Cortex of kidney (tissue), 1 donor: ENCODE measurements at places on chromosomes 11 and 22.

DNA sequence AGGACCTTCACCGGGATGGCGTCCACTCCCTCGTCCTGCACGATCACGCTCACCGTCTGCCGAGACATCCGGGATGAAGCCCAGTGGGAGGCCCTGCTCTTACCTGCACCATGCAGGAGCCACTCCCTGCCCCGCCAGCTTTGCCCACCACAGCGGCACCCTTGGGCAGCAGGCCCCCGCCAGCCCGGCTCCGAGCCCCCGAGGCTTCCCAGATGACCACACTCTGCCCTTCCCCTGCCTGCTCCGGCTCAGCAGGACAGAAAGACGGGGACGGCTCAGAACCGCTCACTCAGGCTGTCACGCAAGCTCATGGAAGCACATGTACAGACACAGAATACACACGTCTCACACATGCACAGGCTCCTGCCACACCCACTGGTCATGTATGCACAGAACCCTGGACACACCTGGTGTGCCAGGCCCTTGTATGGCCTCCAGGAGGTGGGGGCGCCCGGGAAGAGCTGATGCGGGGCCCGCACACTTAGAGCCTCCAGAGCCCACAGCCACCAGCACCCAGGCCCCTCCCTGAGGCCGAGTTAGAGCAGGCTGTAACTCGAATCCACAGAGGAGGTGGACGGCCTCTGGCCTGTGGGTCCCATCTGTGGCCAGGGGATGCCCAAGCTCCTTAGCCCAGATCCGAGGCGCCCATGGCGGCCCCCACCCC, 8.9 kb upstream of the MAPK11 start:
- no peak for DNase-seq

GRCh38 chr11:118260353-118260752, 3.7 kb downstream of the MPZL2 start:
- no peak for DNase-seq

- DNase-seq, result no peak
Observed at GRCh38 chr22:49509016-49509415, 318.7 kb downstream of the BRD1 start.

DNA sequence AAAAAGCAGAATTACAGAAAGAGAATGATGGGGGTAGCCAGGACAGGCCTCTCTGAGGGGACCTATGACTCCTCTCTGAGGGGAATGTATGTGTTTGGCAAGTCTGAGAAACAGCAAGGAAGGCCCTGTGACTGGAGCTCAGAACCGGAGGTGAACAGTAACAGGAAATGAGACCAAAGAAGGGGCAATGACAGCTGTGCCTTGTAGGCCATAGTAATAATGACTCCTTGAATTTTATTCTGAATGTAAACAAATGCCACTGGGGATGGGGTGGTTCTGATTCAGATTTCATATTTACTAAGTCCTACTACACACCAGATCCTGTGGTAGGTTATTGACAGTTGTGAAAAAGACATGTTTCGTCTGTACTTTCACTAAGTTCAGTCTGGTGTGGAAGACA, 52.8 kb upstream of the APOA1 start:
- DNase-seq, result no peak

- DNase-seq, result no peak
Observed at GRCh38 chr11:44072757-44073658, 6.9 kb downstream of the ACCS start.

- DNase-seq, result no peak
Observed at GRCh38 chr11:280706-281485, 2.7 kb downstream of the NLRP6 start.

- no peak for DNase-seq
Observed at GRCh38 chr11:23976841-23977271, 520.0 kb upstream of the LUZP2 start.

- DNase-seq, result no peak
Observed at GRCh38 chr11:209275-210121, 2.0 kb downstream of the RIC8A start.

DNA sequence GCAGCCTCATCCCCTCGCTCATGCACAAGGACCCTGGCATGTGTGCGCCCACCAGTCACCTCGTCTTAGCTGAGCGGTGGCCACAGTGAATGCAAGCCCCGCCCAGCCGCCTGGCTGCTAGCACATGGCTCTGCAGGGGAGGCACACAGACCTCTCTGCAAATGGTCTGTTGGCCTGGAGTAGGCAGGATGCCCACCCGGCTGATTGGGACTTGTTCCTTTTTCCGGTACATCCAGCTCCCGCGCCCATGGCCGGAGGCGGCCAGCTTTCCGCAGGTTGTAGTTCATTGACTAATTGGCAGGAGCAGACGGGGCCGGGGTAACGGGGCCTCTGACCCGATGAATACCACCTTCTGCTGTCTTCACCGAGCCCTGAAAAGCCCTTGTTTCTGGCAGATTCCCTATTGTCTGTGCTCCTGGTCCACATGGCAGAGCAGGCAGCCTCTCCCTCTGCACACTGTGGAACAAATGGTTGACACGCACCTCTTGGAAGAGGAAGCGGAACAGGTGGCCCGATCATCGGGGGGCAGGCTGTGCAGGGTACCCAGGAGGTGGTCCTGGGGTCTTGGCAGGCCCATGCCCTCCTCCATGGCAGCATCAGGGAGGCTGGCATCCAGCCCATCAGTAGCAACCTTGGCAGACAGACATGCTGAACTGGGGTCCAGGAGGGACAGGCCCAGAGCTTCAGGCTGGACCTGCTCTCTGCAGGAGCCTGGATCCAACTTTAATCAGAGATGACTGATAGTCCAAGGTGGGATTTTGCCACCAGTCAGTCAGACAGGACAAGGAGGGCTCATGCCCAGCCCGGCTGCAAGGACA, 1512.0 kb downstream of the BRD1 start:
- DNase-seq, result no peak

GRCh38 chr11:125587480-125587879, 5.2 kb upstream of the STT3A start:
- no peak for DNase-seq

GRCh38 chr11:116108161-116108560, 603.9 kb upstream of the CADM1 start:
- no peak for DNase-seq

GRCh38 chr11:125273519-125274000, 109.0 kb downstream of the PKNOX2 start:
- DNase-seq, result no peak

GRCh38 chr11:111093061-111093460, 152.5 kb upstream of the POU2AF2 start:
- DNase-seq, result no peak

- no peak for DNase-seq
Observed at GRCh38 chr11:131334601-131335000, 35.8 kb upstream of the NTM start.

DNA sequence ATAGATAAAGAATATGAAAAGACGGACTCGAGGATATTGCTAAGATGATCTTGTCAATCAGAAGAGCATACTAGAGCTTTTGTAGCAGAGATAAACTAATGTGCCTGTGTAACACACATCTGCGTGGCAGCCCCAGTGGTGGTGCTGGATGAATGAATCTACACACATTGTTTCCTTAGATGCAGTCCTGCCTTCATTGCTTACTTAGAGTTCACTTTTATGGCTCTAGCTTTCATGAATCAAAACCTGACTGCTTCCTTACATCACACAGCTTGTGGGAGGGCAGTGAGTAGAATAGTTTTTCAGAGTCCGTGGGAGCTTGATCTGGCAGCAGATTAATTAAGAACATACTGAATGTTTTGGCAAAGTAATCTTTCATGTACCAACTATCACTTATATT, 83.7 kb downstream of the EXT2 start:
- no peak for DNase-seq

- no peak for DNase-seq
Observed at GRCh38 chr11:14446701-14447169, 52.9 kb downstream of the COPB1 start.

- DNase-seq, result no peak
Observed at GRCh38 chr22:48868554-48868953, 959.1 kb downstream of the BRD1 start.

DNA sequence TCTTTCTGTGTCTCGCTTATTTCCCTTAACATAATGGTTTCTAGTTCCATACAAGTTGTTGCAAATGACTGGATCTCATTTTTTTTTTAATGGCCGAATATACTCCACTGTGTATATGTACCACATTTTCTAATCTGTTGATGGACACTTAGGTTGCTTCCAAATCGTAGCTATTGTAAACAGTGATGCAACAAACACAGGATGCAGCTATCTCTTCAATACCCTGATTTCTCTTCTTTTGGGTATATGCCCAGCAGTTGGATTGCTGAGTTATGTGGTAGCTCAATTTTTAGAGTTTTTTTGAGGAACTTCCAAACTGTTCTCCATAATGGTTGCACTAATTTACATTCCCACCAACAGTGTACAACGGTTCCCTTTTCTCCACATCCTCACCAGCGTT, 100.4 kb upstream of the CHORDC1 start:
- DNase-seq, result no peak

GRCh38 chr11:112167145-112167544, at the start of gene TEX12:
Gene TEX12, plus strand, starts transcription at chr11:112167372. Its CDS starts 1,897 bp downstream, at chr11:112169269.
- no peak for DNase-seq

GRCh38 chr11:43067681-43068080, 244.1 kb upstream of the API5 start:
- DNase-seq, result no peak

DNA sequence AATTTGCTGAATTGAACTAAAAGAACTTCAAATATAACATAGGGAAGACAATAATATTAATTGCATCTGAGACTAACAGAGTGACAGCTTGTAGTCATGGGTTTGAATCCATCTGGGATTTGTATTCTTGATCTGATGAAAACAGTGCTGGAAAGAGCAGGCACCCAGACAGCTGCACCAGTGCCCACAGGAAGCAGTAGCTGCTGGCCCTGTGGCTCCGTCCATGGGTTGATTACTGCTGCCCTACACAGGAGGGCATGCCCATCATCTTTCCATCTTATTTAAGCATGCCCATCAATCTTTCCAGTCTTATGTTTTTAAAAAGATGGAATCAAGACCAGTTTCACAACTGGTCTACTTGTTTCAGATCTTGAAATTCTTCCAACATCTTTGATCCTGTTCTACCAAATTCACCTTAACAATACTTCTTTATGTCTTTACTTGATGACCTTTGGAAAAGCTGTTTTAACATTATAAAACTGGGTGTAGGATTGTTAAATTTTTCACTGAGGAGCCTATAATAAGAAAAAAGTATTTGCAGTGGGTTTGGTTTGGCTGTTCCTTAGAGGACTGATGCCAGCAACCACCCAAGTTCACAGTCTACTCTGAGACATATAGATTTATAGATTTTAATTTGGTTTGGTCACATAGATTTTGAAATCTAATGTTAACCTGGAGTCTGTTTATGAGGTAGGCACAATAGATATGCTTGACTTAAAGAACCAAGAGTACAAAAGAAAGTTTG, 761 bp upstream of the NXPE4 start:
- DNase-seq, result no peak

- no peak for DNase-seq
Observed at GRCh38 chr22:42310291-42311015, 40.0 kb upstream of the TCF20 start.

- DNase-seq, result no peak
Observed at GRCh38 chr11:127670374-127671119, 670.0 kb upstream of the KIRREL3 start.

- no peak for DNase-seq
Observed at GRCh38 chr11:126185259-126186024, 26.0 kb downstream of the RPUSD4 start.

GRCh38 chr11:96228473-96228891, 114.5 kb downstream of the MAML2 start:
- no peak for DNase-seq

DNA sequence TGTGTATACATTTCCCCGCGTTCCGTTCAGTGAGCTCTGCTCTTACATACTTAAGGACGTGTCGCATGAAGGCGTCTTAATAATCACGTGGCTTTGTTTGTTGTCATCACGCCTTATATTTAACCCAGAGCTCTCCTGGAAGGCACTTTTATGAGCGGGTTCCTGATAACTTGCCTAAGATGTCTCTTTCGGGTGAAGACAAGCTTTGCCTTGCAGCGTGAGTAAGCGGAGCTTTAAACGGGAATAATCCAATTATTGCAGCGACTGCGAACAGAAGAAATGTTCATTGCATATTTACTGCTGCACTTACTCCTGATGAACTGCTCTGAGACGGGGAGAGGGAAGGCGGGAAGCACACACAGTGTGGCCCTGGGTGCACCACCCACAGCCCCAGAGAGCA, 1128.2 kb downstream of the BRD1 start:
- DNase-seq, result no peak

DNA sequence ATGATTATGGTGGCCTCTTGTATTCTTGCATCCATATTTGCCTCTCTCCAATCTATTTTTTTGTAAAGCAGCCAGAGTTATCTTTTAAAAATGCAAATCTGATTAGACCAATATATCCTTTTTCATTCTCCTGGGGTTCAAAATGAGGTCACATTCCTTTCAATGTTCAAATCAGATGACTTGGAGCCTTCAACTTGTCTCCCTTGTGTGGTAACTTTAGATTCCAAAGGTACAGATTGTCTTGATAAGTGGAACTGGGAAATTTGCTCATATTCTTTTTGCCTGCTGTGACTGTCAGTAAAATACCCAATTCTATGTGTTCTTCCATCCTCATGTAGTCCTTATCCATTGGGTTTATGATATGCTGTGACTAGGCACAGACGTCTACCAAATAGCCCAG, 15.1 kb upstream of the CAPRIN1 start:
- DNase-seq, result no peak

DNA sequence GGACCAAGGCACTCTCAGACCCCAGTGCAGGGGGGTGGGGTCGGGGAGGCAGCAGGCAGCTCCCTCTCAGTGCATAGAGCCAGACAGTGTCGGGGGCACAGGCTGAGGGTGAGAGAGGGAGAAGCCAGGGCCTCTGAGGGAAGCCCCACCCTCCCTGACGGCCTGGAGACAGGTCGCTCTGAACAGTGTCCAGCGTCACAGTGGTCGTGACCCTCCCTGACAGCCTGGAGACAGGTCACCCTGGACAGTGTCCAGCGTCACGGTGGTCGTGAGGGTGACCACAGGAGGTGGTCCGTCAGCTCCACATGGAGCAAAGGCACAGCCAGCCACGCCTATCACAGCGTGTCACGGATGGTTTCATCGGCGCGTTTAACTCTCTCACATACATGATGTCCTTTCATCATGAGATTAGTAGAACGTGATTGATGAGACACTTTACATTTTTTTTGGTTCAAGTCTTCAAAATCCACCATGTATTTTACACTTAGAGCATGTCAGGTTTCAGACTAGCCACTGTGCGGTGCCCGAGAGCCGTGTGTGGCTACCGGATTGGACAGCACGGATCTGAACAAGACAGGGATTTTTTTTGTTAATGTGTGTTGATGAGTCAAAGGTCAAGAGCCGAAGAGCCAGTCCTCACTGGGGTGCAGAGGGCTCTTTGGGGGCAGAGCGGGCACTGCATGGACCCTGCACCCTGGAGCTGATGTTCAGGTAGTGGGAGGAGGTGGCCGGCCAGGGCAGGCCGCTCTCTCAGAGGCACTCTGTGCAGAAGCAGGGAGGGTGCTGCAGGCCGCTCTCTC, 23.9 kb upstream of the PANX2 start:
- DNase-seq, result no peak

DNA sequence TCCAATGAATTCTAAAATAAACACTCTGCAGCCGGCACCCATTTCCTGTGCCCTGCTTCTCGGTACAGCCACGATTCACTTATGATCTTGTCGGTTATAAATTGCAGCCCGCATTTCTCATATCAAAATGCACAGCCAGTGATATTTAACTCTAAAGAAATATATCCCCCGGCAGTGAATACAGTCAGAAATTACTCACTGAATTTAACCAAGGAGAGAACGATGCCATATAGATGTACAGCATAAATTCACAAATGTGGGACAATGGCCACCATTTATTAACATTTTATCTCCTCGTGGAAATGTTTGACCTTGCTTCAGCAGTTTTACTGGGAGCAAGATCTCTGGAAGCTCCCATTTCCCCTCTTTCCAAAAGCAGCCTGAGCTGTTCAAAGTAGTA, 1517.8 kb downstream of the BRD1 start:
- no peak for DNase-seq

GRCh38 chr11:64742889-64743590, 902 bp downstream of the RASGRP2 start:
- no peak for DNase-seq
